ENCODE measurements at places on chromosomes 7 and 10.

- DNase-seq: peak; percentile 3
Observed at GRCh38 chr7:20407585-20408466, 77.1 kb downstream of the ITGB8 start.

DNA sequence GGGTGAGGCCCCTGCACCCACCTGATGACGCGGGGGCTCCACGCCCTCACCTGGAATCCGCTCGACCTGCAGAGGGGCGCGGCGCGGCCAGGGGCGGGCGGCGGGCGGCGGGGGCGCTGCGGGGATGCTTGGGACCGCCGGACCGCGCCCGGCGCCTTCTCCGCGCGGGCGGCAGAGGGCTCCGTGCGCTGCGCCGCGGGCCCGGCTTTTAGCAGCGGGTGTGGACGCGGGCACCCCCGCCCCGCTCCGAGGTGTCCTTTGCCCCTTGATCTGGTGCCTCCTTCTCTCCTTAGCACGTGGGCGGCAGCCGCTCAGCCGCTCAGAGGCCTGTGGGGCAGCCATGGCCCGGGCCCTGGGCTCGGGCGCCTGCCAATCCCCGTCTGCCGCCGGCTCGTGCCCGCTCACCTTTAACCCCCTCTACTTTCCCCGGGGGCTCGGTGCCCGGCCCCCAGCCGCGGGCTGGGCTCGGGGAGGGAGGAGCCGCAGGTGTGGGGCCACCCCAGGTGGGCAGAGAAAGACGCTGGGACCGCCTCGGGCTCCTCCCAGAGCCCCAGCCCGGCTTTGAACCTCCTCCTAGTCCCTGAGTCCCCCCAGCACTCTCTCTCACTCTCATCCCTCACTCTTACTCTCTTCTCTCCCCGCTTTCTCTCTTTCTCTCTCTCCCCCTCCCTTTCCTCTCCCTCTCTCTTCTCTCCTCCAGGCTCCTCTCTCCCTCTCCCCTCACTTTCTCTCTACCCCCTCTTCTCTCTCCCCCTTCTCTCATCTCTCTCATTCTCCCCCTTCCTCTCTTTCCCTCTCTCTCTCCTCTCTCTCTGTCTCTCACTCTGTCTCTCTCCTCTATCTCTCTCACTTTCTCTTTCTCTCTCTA lies 19.7 kb upstream of the VPS37D start:
- DNase-seq: no peak

DNA sequence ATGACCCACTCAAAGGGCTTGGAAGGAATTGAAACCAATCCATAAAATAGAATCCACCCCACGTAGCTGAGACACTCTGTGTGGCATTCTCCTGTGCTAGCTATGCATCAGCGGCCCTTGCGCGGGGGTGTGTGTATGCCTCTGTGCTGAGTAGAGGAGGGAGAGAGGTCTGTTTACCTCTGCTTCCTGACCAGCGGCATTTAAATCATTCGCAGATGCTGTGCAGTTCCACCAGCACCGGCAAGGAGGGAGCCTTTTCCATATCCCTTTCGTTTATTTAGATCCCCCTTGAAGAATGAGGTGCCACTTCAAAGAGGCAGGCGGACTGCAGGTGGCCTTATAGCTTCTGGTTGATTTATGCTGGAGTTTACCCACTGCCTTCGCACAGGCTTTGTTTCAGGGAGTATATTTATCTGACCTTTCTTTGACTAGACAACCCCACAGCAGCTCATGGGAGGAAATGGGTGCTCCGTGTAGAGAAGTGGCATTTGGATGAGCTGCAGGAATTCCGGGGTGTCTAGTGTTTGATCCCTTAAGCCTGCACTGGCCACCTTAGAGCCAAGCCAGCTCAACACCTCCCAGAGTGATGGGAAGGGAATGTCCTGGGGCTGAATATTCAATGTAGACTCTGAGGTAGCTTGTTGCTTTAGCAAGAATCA lies 11.4 kb downstream of the C10orf53 start:
- DNase-seq: no peak

- DNase-seq: peak; percentile 25
Observed at GRCh38 chr7:28107960-28108359, 72.6 kb downstream of the JAZF1 start.

DNA sequence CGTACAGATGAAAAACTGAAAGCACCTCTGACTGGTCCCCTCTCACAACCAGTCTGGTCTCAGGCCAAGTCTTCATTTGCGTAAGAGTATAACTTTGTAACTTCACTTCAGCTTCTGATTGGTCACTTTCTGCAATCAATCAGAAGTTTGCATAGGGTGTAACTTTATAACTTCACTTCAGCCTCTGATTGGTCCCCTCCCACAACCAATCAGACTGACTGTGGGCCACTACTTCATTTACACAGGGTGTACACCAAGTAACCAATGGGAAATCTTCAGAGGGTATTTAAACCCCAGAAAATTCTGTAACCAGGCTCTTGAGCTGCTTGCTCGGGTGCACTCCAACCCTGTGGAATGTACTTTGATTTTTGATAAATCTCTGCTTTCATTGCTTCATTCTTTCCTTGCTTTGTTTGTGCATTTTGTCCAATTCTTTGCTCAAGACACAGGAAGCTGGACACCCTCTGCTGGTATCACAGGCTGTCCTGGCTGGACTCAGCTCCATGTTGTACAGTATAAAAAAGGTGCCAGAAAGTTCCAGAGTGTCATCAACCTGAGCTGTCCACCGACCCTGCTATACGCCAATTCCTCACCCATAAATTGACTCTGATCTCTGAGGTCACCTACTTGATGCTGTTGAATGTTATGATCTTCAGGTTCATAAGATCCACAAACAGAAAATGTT lies 74.5 kb downstream of the COBL start:
- no peak for DNase-seq

DNA sequence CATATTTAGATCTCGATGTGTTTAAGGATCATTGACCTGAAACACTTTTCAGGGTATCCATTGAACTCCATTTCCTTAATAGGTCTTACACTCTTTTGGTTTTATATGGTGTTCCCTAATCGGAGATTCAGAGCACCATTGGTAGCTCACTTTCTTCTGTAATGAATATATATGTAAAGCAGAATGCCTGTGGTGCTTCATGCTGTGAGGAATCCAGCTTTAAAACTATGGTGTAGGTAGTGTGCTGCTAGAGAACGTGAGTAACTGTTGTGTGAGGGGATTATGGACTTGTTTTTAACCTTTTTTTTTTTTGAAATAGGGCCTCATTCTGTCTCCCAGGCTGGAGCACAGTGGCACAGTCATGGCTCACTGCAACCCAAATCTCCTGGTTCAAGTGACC lies 376.9 kb upstream of the LRGUK start:
- no peak for DNase-seq

DNA sequence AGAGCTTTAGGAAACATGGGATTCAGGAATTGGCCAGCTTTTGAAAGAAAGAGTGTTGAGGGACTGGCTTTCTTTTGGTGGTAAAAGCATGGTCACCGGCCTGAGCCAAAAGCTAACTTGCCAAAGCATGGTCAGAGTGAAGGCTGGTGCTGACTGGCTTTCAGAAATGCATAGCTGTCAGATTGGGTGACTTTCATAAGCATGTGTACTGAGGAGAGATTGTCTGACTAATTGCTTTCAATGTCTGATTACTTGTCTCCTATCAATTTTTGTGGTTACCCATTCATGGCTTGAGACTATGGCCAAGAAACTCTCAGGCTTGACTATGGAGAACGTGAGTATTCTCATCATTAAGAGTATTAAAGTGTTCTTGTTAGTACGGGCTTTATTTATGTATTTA lies 28.2 kb downstream of the ZNF25 start:
- no peak for DNase-seq

GRCh38 chr7:16874066-16874465 lies 7.7 kb downstream of the AGR3 start:
- DNase-seq: no peak

GRCh38 chr10:89659143-89660131 lies 14.4 kb upstream of the PANK1 start:
- DNase-seq: peak; percentile 87

DNA sequence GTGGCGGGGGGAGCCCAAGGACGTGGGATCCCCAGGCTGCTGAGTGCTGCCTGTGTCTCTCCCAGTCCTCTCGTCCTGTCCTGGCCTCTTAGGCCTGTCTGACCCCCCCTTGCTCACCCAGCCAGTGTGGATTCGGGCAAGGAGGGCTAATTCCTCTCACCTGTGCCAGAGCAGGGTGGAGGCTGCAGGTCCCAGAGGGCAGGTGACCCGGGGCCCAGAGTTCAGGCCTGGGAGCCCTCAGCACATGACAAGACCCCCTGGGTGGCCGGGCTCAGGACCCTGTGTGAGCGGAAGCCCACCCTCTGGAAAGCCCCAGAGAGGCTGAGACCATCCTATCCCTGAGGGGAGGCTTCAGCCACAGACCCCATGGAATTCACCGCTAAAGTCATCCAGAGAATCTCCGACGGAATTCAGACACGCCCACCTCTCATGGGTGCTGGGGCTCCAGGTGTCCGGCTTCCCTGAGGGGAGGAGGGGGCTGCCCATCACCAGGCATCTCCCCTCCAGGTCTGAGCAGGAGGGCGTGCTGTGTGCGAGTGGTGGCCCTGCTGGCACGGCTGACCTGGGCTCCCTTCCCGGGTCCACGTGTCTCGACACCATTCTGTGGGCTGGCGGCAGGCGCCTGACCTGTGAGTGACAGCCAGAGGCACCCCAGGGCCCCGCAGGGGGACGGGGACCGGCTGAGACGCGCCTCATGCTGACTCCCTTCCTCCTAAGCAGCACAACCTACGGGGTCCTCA lies 5.0 kb downstream of the KNDC1 start:
- no peak for DNase-seq

DNA sequence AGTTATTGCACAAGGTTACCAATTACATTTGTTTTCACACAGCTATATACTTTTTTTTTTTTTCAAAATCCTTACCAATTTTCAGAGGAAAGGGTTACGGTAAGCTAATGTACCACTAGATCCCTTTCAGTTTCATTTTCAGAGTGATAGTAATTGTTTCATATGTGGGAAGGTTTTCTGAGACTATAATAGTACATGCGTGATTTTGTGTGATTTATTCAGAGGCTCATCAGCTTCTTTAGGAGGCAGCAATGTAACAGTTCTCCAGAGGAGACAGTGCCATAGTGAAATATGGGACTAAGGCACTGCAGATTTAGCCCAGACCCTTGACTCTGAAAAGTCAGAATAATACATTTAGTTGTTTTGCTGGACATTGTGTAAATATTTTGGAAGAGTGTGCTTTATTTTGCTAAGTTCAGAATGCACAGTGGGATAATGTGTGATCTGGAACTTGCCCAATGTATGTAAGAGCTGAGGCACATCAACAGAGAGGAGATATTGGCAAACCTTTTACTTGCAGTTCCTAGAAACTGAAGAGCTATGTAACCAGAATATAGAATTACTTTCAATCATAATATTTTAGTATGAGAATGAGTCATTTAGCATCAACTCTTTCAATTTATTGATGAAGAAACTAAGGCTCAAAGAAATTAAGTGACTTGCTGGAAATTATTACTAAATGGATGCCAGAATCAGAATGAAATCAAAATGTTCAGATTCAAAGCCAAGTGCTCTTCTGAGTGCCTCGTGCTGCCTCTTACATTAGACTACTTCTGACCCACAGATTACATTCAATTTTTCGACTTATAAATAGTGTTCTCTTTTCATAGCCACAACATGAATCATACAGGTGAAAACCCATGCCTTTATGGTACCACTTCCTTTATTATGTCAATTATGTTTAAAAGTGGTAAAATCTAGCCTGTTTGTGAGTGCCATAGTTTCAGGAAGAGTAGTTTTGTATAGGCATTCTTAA lies 207.7 kb upstream of the TEX47 start:
- DNase-seq: no peak

DNA sequence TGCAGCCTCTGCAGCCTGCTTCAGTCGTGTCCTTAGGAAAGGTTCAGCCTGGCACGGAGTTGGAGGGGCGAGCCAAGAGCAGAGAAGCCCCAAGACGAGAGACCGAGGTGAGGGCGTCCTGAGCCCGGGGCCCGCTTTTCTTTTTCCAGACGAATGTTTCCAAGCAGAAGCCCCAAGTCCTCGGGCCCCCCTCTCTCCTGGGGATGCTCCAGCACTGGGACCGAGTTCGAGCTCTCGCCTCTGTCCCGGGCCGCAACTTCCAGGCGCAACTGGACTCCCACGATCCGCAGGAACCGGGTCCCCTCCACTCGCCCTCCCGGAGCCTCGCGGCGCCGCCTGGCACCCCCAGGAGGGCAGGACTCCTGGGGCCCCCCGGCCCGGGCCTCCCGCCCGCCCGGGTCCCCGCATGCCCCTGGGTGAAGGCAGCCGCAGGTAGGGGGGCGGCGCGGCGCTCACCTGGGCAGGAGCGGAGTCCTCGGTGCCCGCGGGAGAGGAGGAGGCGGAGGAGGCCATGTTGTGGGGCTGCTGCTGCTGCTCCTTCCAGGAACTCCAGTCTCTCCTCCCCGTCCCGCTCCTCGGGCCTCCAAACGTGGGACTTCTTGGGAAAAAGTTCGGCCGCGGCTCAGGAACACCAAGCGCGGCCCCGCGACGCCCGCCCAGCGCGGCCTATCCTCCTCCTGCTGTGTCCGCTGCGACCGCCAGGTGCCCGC lies 45.3 kb upstream of the CDK1 start:
- no peak for DNase-seq

GRCh38 chr7:45980181-45980905 lies 59.3 kb upstream of the IGFBP3 start:
- DNase-seq: peak; percentile 57

GRCh38 chr10:31942892-31943291 lies 14.3 kb upstream of the ARHGAP12 start:
- DNase-seq: no peak

GRCh38 chr7:129218514-129219062 lies 6.2 kb upstream of the AHCYL2 start:
- peak; percentile 71 for DNase-seq

DNA sequence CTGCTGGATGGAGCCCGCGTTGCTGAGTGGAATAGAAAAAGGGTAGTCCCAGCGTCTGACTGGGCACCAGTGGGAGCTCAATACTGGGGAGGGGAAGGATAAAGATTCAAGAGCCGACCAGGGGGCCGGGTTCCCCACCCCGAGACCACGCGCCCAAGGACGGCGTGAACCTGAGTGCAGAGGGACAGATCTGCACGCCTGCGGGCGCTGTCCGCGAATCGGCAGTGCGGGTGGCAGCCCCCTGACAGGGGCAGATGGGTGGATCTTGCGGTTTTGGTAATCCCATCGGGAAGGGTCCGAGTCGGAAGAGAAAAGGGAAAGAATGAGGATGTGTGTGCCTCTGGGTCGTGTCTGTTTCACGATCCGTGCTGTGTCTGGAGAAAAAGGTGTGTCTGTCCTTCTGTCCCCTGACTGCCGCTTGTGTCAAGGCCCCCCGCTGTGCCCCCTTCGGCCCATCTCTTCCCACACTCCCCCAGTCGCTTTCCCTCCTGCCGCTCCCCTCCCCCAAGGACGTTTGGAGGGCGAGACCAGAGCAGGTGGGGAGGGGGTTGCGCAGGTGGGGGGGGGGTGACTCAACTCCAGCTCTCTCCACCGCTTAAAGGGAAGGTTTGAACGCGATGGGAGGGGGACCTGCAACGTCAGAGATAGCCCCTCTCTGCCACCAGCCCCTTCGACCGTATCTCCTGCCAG lies 734 bp upstream of the VGF start:
- no peak for DNase-seq
